Activated CD4-positive, alpha-beta T cell treated with anti-CD3 and anti-CD28 coated beads for 48 hours (primary cell): ENCODE measurements at places on chromosomes 1 and 21.

DNA sequence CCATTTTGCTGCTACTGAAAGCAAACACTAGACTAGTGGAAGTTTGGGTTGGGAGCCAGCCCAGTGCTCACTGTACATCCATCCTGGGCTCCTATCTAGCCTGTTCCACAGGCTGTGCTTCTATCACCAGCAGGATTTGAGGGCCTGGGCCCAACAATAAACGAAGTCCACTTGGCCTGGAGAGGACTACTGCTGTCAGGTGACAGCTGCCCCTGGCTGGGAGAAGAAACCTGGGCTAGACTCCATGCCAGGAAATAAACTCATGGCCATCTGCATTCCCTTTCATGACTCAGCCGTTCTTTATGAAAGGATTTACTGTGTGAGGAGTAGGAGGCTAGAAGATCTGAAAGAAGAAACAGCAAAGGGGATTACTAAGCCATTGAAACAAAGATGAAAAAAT, 35.5 kb downstream of the COLGALT2 start:
- DNase-seq, result no peak

DNA sequence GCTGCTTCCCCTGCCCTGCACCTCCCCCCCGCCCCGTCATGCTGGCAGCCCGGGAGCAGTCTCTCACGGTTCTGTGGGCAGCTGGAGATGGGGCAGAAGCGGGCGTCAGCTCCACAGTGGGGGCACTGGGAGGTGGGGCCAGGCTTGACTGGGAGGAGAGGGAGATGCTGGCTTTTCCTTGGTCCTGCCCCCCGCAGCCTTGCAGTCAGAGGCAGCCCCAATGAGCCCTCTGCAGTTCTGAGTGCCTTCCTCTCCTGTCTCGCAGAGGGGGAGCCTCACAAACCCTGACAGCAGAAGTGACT, 21.7 kb downstream of the ARHGEF10L start:
- DNase-seq, result no peak

- DNase-seq, result peak; percentile 24
Observed at GRCh38 chr1:204102029-204102611, 29.2 kb downstream of the SOX13 start.

GRCh38 chr1:95287825-95288224, 53.8 kb downstream of the RWDD3 start:
- DNase-seq, result no peak

GRCh38 chr1:12760256-12760795, 13.2 kb upstream of the PRAMEF12 start:
- no peak for DNase-seq

GRCh38 chr1:207412845-207413244, 41.3 kb upstream of the CR2 start:
- no peak for DNase-seq

DNA sequence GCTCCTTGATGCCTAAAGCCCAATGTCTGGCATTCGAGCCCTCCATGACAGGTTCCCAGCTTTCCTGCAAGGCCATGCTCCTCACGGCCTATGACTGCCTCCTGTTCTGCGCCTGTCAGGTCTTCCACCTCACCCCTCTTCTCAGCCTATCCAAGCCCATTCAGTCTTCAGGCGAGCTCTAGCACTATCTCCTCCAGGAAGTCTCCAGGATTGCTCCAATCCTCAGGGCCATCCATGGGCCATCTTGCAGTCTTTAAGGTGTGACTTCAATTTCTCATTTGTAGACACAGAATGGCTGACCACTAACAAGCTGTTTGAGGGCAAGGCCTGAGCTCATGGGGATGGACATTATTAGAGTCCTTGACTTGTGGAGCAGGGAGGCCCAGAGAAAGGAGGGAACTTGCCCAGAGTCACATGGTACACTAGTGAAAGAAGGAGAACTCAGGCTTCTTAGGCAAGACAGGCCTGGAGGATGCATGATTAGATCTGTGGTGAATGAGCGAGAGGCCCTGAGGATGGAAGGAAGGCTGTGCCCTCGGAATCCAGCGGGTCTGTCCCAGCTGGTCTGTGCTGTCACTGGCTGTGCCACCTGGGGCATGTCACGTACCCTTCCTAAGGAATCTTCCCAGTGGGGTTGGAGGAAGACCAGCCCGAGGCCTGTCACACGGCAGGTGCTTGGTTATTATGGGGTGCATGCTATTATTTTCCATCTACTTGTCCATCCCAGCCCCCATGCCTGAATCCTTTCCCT, 1.2 kb upstream of the ACOT11 start:
- no peak for DNase-seq

- DNase-seq, result no peak
Observed at GRCh38 chr1:7640920-7641585, 130.0 kb upstream of the VAMP3 start.
